ENCODE measurements at places on chromosomes 3 and 15.

- DNase-seq: no peak
Observed at GRCh38 chr3:29100292-29100691, 180.6 kb upstream of the RBMS3 start.

DNA sequence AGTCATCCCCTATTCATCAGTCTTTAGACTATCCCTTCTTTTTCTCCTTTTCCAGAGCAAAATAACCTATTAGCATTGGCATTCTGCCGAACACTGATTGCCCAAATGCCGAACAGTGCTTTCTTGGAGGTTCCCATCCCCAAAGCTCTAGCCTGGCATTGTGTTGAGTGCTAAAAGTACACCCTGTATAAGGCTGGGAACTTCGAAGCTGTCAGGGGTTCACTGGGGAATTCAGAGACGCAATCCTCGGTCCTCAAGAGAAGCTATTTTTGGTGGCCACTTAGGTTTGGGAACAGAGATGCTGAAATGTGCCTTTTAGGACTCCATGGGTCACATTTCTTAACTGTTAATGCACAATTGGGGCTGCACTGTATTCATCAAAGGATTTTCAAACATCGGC, 8.4 kb downstream of the FRMD5 start:
- DNase-seq: no peak

GRCh38 chr15:77067691-77068367, 3.1 kb downstream of the TSPAN3 start:
- no peak for DNase-seq

GRCh38 chr3:173945170-173945569, 547.6 kb downstream of the NLGN1 start:
- DNase-seq: no peak

GRCh38 chr15:69075440-69075839, 60.9 kb downstream of the NOX5 start:
- no peak for DNase-seq

- DNase-seq: no peak
Observed at GRCh38 chr3:107620534-107620933, 97.8 kb downstream of the BBX start.

DNA sequence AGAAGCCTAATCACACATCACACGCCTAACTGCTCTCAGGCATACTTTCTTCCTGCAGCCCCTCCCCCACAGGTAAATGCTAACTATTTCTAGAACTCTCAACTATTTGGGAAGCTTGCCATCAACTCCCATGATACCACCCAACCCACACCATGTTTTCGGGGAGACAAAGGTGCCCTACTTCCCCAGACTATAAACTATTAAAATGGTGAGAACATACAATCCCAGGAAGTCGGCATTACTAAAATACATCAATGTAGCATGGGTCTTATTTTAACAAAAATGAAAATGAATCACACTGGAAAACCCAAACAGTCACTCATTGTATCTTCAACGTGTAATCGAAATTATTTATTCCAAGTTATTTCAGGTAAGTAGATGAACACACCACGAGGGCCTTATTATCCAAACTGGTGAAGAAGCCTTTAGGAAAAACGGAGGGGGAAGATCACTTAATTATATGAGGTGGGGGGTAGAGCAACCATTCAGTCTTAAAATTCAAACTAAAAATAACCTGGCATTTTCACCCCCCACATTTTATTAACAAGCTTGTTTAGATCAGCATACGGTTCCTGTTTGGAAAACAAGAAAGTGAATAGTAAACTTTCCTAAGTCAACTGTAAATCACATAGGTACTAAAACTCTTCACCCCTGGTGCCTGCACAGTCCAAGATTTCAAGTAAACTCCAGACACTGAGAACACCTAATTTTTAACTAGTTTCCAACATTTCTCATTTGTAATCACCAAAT, 1.9 kb downstream of the TBL1XR1 start:
- DNase-seq: no peak

- DNase-seq: no peak
Observed at GRCh38 chr3:95434491-95434890, 1371.6 kb downstream of the NSUN3 start.

- no peak for DNase-seq
Observed at GRCh38 chr3:147393943-147394883, 12.1 kb downstream of the ZIC4 start.
